Activated naive CD4-positive, alpha-beta T cell (primary cell): ENCODE measurements at places on chromosomes 3 and 15.

DNA sequence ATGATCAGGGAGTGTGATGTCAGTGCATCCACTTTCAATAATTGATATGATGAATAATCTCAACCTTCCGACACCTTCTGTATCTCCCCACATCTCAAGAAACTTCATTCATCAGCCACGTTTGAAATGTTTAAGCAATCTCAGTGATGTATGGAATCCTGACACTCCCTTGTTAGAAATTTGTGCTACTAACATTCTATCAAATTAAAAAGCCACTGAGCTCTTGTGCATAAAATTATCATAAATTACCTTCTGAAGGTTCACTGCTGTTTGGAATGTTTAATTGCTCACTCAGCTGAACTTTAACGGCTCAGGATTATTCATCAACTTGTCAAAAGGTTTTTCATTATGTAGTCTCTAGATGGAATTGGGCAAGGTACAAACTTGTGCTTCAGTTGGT, 108.4 kb upstream of the DPH6 start:
- no peak for DNase-seq

- no peak for DNase-seq
Observed at GRCh38 chr15:83276661-83277060, 7.8 kb downstream of the BNC1 start.

DNA sequence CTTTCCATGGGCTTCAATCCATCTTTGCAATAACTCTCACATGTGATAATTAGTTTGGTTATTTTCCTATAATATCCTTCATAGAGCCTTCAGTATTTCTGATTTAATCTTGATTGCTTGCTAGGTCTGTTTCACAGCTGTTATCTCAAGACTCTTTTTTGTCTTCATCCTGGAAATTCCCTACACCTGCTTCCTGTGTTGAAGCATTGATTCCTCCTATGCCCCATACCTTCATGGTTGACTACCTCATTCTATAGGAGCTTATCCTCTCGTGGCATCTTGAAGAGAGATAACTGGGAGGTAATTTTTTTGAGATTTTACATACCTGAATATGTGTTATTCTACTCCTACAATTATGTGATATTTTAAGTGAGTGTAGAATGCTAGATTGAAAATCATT, 26.7 kb downstream of the PIK3CA start:
- DNase-seq: no peak

DNA sequence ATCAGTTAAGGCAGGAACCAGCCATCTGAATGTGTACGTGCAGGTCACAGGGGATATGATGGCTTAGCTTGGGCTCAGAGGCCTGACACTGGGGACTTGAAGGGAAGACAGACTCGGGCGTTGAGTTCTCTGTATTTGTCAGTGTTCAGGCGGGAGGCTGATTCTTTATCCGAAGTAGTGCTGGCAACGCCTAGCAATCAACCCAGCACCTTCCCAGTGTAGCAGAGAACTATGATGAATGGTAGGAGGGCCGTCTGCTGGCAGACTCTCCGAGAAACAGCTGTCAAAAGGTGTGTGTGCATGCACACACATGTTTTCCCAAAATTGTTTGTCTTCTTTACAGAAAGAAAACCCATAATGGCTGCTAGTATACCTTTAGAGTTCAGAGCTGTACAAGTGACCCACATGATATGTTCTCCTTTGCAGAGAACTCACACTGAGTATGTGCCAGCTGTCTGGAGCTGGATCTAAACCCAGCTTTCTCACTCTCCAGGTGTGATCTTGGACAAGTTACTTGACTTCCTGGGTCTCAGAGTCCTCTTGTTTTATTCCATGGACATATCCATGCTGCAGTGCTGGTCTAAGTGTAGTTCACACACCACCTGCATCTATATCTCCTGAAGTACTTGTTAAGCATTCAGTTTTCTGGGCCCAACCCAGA, 74.5 kb upstream of the LARS2 start:
- no peak for DNase-seq

DNA sequence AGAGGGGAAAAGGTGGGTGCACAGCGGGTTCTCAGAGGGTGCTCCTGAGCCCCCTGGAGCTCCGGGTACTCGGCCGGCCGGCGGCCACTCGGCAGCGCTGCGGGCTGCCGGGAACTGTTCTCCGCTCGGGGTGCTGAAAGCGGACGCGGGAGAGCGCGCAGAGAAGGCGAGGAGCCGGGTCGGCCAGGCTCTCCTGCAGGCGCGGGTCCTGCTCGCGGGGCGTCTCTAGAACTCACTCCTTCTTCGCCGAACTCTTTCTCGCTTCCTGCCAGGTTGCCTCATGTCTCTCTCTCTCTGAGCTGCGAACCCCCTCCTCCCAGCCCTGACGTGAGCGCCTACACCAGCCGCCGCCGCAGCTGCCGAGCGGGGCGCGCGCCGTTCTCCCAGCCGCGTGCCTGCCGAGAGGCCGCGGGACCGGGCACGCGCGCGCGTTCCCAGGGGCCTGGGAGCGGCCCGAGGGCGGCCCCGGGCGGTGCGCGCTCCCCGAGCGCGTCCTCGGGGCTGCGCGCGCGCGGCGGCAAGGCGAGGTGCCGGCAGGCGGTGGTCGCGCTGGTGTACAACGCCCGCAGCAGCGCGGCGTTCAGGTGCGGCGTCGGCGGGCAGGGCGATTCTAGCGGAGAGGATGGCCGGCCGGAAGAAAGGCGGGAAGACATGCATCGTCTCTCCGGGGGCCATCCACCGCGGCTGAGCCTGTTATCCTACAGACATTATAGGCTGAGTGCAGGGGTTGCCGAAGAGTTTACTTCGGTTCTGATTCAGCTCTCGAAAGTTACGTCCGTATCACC, at the start of gene PEX5L:
Gene PEX5L (minus strand): TSS at position 267 of the 785 bp plus-strand sequence. CDS start 338 bp downstream, outside the sequence.
- no peak for DNase-seq

- no peak for DNase-seq
Observed at GRCh38 chr15:68631601-68632051, 52.8 kb downstream of the CORO2B start.

DNA sequence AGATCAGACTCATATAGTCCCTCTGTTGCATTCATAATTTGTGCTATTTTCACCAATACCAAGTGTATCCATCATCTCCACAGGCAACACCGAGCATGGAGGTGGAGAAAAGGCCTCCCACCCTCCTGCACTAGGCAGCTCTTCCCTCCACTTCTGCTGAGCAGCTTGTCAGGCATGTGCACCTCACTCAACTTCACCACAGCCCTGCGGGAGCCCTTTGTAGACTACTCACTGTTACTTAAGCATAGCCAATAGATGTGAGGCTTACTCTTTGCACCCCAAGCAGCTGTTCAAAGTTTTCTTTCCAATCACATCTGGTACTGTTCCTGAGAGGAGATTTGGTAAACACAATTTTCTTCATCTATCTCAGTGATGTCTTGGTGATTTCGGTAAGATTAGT, 16.9 kb upstream of the GUCA1C start:
- DNase-seq: no peak

- DNase-seq: no peak
Observed at GRCh38 chr3:156593814-156594213, 38.9 kb upstream of the SSR3 start.

GRCh38 chr3:16199769-16200168, 25.3 kb downstream of the GALNT15 start:
- DNase-seq: no peak

DNA sequence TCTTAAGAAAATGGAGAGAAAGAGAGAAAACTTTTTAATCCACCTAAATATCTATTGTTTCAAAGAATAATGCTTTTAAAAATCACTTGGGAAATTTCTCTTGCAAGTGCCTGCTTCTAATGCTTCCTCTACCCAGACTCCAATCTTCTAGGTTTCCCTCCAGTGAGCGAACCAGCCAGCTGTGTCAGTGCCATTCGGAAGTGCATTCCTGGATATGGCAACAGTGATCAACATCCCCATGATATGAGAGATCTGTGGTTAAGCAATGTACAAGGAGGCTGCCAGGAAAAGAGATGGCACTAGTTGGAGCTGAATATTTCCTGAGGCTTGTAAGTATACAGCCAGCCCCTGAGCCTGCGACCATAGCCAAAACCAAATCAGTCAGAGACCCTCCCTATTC, 53.3 kb upstream of the KCNMB2 start:
- no peak for DNase-seq

- no peak for DNase-seq
Observed at GRCh38 chr3:123723522-123724168, 138.8 kb upstream of the HACD2 start.
